ENCODE measurements at places on chromosomes 6 and 20.

DNA sequence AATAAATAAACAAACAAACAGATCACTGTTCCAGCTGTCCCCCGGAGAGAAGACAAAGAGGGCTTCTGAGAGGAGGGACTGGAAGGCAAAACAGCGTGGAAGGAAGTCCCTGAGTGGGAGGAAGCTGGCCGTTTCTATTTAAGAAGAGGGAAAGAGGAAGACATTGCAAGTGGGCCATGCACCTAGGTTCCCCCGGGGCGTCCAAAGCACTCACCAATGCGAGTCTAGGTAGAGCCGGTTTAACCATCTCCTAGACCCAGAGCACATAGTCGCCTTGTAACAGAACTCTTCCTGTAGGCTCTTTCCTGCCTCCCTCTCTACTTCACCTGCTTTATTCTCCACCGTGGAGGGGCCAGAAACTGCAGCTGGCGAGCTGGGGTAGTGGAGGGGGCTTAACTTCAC, 158.4 kb downstream of the ZDHHC14 start:
- DNase-seq = no peak

- DNase-seq = no peak
These were observed 92.2 kb downstream of the GRM4 start for GRCh38 chr6:34053721-34054120.

- no peak for DNase-seq
These were observed 278.5 kb downstream of the BMP7 start for GRCh38 chr20:56987986-56988385.

DNA sequence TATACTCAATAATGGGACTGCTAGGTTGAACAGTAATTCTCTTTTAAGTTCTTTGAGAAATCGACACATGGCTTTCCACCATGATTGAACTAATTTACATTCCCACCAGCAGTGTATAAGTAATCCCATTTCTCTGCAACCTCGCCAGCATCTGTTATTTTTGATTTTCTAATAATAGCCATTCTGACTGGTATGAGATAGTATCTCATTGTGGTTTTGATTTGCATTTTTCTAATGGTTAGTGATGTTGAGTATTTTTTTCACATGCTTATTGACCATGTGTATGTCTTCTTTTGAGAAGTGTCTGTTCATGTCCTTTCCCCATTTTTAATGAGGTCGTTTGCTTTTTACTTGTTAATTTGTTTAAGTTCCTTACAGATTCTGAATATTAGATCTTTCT, 66.5 kb downstream of the STK4 start:
- DNase-seq = no peak

- DNase-seq = no peak
These were observed 42.3 kb upstream of the FAM210B start for GRCh38 chr20:56316483-56316882.

- no peak for DNase-seq
These were observed 1.8 kb downstream of the GRIK2 start for GRCh38 chr6:101395345-101395744.

GRCh38 chr6:55943329-55943728, 67.9 kb upstream of the BMP5 start:
- no peak for DNase-seq

DNA sequence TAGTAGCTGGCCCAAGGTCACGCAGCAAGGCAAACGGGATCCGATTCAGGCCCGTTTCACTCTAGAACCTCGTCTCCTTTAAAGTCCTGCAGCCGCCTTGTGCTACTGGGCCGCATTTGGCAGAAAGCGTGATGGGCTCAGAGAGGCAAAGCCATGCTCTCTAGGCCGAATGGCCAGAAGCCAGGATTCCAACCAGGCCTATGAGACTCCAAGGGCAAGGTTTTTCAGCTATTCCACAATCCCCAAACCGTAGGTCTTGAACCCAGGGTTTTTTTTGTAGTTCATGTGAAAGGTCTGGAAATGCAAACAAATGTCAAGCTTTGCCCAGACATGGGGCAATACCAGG, 174.1 kb downstream of the PREX1 start:
- DNase-seq = no peak

GRCh38 chr6:57201718-57202117, 20.4 kb downstream of the RAB23 start:
- DNase-seq = no peak

GRCh38 chr6:140178520-140178919, 804.1 kb upstream of the CITED2 start:
- DNase-seq = no peak

DNA sequence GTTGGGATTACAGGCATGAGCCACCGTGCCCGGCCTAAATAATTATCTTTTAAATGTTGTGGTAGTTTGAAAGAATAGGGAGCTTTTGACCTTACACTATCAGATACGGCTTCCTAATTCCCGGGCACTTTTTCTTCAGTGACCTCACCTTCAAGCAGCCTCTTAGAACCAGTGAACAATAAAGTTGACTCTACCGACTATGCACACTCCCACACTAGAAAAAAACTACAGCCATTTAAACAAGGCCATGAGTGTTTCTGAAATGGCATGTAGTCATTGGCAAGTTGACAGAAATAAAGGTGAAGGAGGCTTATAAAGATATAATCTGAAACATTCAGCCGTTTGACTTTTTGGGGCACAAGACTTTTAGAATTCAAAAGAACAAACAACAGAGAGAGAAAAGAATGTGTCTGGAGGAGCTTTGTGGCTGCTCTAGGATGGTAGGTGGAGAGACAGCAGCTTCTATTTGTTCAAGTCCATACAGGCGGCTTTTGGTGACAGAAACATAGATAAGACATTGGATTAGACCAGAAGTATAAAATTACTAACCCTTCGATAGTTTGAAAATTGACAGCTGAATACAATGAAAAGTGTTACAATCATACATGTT, 75.2 kb downstream of the GJA1 start:
- no peak for DNase-seq

DNA sequence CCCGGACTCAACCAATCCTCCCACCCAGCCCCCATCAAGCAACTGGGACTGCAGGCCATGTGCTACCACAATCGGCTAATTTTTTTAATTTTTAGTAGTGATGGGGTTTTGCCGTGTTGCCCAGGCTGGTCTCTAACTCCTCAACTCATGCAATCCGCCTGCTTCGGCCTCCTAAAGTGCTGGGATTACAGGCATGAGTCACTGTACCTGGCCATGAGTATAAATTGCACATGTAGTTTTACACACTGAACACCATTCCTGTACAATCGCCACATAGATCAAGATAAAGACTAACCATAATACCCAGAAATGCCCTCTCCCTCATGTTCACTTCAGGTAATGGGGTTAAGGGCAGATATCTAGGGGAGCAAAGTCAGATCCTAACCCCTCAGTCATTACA, 26.4 kb downstream of the TRPC4AP start:
- no peak for DNase-seq

DNA sequence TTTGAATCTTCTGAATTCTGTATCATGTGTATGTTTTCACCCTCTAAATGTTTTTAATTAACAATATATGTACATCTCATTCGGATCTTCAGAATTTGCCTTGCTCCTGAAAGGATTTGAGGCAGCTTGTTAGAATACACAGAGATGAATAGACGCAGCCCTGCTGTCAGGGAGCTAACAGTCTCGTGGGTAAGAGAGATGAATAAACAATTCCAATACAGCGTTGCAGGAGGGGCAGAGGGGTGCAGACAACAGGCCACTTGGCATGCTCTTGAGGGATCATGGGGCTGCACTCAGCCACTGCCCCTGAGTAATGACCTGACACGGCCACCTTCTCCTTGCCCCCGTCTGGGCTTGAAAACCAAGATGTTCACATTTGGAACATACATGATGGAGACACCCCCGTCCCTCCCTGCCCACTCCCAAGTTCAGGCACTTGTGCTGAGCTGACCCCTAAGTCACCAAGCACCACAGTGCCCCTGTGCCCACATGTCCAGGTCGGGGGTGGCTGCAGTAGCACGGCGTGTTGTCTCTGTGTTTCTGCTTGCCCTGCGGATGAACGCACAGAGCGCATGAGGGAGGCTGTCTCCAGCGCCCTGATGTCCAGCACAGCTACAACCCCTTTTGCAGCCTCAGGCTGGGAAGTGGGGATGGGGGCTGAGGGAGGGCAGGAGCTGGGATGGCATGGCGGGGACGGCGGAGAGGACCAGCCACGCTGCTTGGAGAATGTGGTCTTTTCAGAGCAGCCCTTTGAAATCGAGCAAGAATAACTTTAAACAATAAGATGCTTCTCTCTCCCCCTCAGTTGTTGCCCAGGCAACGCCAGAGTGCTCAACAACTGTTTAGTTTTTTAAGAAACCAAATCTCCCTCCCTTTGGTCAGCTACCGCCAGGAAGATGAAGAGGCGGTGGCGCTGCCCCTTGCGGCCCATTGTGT, 33.0 kb upstream of the CDH22 start:
- DNase-seq = no peak

DNA sequence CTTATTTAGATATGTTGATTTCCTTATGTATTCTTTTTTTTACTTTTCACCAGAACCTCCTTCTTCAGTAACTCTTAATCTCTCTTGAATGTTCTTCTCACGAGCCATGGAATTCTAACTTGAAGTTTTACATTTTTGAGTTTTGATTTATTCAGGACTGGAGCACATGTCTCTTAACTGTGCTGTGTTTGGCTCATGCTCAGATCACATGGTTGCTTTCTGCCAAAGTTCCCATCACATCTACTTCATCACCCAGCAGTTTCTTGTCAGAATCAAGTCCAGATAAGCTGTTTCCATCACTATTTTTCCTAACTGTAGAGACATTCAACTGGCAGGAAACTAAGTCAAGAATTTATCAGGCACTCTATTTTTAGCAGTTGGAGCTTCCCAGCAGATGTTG, 31.7 kb downstream of the SLC35A1 start:
- DNase-seq = no peak

DNA sequence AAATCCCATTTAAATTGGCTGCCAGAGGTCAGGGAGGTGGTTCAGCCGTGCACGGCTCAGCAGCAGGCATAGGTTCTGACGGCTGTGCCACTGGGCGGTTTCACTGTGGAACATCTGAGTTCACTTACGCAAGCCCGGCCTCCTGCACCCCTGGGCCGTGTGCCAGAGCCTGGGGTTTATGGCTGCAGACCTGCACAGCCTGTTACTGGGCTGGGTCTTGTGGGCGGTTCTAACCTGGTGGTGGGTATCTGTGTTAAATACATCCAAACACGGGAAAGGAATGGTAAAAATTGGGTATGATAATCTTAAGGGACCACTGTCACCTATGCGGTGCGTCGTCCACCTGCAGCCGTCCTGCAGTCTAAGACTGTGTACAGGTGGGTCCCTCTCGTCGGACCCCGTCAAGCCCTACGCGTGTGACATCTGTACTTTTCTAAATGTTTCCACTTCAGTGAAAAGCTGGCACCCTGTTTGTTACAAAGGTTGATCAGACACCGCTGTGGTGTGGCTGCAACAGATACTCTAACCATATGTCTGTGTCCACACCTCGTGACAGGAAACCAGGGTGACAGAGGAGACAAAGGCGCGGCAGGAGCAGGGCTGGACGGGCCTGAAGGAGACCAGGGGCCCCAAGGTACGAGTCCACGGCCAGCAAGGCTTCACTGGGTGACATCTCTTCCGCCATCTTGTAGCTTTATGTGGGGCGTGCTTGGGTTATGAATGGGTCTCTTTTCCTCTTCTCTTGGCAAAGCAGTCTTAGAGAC, 21.5 kb downstream of the COL9A3 start:
- no peak for DNase-seq

DNA sequence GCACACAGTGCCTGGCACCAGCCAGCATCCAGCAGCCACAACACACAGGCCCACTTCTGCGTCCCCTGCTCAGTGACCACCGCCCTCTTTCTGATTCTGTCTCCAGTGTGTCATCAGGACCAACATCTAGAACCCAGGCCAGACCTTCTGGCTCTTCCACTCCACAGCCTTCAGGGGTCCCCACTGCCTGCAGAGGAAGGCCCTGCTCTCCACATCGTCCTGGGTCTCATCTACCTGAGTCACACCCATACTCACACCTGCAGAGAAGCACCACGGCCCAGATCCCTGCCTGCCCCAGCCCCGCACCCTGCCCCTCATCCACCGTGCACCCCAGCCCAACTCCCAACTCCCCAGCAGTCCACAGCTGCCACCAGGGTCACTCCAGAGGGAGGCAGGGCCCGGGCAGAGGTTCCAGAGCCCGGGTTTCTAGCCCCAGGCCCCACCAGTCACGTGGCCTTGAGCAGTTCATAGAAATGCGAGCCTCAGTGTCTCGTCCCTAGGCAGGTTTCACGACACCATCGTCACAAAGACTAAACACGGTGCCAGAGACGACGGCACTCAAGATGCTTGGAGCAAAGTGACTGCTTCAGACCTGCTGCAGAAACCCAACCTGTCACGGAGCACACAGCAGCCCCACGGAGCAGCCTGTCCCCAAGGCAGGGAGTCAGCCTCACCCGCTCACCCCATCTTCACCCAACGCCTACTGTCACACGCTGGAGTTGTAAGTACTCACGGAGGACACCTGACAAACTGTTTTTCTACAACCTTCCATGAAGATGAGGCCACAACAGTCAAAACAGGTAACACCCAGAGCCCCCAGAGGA, 16.1 kb downstream of the TAF4 start:
- DNase-seq = no peak

GRCh38 chr6:35082733-35083403, 58.3 kb downstream of the TCP11 start:
- DNase-seq = no peak

GRCh38 chr6:136752554-136752953, 39.7 kb downstream of the MAP3K5 start:
- DNase-seq = no peak

- DNase-seq = no peak
These were observed 295.6 kb downstream of the GRIK2 start for GRCh38 chr6:101689156-101689555.

DNA sequence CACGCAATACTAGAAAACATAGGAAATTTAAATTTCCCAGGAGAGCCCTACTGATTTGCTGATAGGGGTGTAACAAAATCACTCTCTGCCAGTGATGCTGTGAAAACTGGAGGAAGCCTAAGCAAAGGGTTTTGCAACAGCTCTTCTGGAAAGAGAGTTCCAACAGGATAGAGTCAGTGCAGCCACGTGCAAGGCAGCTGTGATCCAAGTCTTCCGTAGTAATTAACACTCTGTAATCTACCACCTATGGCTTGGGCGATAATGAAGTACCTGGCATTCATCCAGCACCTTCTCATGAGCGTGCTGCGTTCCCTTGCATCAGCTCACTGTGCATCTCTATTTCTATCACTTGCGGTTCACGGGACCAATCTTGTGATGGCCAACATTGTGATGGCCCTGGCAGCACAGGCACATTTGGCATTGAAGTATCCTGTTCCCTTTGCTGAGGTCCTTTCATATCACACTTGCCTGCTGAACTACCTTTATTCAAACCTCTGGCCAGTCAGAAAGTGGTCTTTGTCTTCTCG, 48.2 kb downstream of the IRF4 start:
- no peak for DNase-seq

GRCh38 chr6:80792151-80792550, 685.7 kb downstream of the BCKDHB start:
- DNase-seq = no peak

DNA sequence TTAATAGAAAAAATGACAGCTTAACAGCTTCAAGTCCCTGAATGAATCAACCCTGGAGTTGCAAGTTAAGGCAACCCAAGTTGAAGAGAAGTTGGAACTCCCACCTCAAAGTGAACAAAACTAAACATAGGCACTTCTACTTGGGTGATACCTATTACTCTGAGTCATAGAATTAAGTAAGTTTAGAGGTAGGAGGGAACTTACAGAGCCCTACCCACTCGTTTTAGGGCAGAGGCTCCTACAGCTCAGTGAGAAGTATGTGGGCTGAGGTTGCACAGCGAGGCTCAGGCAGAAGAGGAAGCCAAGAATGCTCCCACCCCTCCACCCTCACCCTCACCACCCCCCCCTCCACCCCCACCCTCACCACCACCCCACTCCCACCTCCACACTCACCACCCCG, 42.2 kb downstream of the NFATC2 start:
- DNase-seq = no peak

Data from NCI-H1930 (cell line).